ENCODE measurements at places on chromosomes 2 and 18.

- no peak for DNase-seq
Observed at GRCh38 chr2:10541081-10541480, 93.0 kb upstream of the ODC1 start.

DNA sequence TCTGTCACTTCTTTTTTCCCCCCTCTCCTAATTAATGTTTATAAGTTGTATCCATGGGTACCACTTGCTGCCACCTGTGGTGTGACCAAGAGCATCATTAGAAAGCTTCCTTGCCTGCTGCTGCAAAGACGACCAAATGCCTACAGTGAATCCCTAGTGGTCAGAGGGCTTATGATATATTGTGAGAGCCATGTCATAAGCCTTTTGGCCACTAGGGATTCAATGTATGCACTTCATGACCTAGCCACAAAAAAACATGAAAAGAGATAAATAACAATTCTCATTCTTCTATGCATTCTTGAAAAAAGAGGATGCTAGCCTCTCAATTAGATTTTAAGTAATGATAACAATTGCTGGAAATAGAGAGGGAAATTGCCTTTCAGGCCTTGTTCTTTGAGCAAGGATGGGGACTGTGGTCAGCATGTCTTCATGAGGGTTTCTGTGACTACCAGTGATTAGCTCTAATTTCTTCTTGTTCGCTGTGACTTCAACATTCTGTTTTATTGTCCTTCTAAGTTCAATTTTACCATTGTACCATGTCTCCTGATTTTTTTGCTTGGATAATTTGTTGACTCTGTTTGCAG is 435.3 kb downstream of the TGIF1 start:
- DNase-seq: no peak

GRCh38 chr2:172516299-172516698 is 39.6 kb upstream of the PDK1 start:
- DNase-seq: no peak

- no peak for DNase-seq
Observed at GRCh38 chr18:10040287-10041011, 126.6 kb downstream of the VAPA start.

Measured in activated CD4-positive, alpha-beta T cell treated with anti-CD3 and anti-CD28 coated beads, Interleukin-2, Interleukin-4, amounts not matched to agents 100 ng/mL and 50 ng/mL, durations not matched to agents 16 hours and 8 hours (primary cell).